ENCODE measurements at places on chromosomes 2 and 18.
A peak's percentile ranks its signal among the peaks of the same experiment; 100 is the strongest.

DNA sequence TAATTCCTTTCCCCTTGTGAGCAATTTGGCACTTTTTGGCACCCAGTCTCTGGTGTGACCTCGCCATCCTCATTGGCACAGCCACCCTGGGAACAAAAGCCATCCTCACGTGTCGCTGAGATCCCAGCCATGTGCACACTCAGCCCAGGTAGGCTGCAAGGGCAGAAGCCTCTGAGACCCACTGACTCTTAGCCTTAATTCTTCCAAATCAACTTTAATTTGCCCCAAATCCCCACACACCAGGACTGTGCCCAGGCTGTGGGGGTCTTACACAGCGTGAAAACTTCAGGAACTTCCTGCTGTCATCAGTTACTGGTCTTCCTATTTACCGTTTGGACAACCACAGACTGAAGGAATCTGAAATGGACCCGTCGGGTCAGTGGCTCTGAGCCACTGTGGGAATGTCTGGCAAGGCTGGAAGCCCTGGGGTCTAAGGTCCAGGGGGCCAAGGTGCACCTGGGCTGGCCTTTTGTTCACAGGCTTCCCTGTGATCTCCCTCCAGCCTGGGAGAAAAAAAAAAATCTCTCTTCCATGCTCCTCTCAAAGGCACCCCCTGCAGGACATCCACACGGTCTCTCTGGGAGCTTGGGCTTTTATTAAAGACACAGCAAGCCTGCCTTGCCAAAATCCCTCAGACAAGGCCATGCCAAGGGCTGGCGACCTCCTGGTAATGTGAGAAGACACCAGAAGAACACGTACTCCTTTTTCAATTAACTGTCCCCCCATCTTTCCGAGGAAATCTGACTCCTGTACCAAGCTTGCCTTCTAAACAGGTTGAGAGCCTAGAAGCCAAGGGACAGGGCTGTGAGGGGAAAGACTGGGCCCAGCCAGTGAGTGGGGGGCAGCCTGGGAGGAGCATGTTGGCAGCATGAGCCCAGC, 42.1 kb upstream of the LAPTM4A start:
- no peak for DNase-seq

DNA sequence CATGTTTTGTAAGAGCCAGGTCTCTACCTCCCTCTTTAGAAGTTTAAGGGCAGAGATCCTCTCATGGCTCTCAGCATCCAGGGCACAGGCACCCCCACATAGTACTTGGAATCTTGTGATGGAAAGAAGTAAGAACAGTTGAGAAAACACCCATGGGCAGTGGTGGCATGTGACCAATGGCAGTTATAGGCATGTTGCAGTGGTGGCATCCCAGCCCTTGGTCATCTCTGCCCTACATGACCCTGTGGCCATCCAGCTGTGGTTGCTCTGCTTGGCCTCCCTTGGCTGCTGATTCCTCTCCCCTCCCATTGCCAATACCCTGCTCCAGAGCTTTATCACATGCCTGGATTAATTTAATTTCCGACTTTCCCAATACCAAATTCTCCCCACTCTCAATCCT, 13.3 kb upstream of the MSH2 start:
- DNase-seq = no peak

GRCh38 chr2:29492701-29493100, 377.5 kb downstream of the CLIP4 start:
- DNase-seq = no peak

- DNase-seq = no peak
Observed at GRCh38 chr18:56067969-56068671, 480.1 kb upstream of the TCF4 start.

DNA sequence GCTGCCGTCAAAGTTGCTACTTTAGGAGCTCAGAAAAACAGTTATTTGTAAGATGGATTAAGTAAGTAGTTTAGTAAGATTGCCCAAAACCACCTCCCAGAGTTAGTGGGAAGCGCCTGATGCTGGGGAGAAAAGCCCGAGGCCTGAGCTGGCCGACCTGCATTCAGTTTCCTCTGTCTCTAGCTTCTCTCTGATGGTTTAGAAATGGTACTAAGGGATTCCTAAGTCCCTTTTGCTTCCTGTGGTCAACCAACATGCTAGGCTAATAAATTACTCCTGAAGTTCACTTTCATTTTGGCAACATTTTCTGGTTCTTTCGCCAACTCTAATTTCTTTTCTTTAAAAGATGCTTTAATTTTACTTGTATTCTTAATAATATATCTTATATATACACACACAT, 60.1 kb downstream of the ASAP2 start:
- DNase-seq = no peak

- DNase-seq = no peak
Observed at GRCh38 chr2:156437272-156437930, 1.2 kb downstream of the GPD2 start.

GRCh38 chr18:24982831-24983230, 369.1 kb downstream of the ZNF521 start:
- no peak for DNase-seq

- no peak for DNase-seq
Observed at GRCh38 chr2:67416136-67416535, 19.0 kb downstream of the ETAA1 start.

DNA sequence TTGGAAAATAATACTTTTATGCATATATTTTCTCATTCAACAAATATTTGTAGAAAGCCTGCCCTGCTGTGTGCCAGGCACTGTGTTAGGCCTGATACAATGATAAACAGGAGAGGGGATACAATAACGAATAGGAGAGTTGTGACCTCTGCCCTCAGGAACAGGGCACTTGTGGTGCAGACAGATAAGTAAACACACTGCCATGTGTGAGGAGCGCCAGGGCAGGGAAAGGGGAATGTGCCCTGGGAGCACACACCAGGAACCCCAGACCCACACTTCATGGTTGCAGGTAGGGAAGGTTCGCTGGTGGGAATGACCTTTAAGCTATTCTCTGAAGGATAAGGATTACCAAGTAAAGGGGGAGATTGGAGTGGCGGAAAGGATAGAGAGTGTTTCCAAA, 42.2 kb upstream of the DSC1 start:
- no peak for DNase-seq

- DNase-seq = peak; percentile 73
Observed at GRCh38 chr2:27264753-27265535, 2.1 kb upstream of the SLC30A3 start.

DNA sequence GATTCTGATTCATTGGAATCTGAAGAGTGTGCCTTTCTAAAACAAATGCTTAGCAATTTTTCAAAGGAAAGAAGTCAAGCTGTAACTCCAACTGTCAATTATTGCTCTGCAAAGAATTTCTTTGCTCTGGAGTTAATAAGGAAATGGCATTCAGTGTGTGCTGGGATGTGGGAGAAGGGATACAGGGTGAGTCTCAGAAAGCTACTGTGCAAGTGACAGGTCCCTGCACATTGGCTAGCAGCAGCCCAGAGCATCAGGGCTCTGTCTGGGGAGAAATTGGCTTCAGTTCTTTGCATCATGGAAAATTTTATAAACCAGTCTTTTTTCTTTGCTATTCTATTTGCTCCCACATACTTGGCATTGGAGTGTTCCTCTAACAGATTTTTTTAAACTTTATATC, 1.1 kb upstream of the SYT4 start:
- DNase-seq = no peak

DNA sequence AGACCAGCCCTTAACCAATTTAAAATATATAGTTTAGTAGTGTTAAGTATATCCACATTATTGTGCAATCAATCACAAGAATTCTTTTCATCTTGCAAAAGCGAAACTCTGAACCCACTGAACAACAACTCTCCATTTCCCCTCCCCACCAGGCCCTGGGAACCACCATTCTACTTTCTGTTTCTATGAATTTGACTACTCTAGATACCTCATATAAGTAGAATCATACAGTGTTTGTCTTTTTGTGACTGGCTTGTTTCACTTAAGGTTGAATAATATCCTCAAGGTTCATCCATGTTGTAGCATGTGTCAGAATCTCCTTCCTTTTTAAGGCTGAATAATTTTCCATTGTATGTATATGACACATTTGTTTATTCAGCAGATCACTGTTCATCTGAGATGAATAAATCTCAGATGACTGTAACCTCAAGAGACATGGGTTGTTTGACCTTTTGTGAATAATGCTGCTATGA, 8.1 kb upstream of the SOS1 start:
- DNase-seq = no peak

DNA sequence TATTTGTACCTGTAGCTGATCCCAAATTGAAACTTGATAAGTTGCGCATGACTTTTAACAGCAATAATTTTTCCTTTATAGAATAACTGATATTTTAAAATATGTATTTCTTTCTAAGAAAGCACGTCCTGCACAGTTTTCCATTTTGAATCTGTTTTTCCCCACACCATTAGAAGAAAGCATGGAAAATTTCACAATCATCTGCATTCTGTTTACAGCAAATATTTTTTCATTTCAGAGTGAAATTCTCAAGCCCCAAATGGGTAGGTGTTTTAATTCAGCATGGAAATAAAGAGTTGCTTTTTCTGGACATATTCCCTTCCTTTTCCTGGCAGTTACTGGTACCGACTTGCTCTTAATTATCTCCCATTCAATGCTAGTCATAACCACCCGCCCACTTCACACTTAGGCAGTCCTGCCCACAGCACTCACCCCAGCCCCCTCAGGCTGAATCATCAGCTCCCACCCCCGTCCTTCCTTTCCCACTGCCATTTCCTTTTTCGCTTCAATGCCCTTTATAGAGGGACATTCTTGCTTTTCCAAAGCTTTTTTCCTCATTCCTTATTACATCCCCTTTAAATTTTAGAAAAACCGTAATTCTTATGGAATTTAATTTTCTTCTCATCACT, 89.2 kb upstream of the GLS start:
- DNase-seq = no peak

DNA sequence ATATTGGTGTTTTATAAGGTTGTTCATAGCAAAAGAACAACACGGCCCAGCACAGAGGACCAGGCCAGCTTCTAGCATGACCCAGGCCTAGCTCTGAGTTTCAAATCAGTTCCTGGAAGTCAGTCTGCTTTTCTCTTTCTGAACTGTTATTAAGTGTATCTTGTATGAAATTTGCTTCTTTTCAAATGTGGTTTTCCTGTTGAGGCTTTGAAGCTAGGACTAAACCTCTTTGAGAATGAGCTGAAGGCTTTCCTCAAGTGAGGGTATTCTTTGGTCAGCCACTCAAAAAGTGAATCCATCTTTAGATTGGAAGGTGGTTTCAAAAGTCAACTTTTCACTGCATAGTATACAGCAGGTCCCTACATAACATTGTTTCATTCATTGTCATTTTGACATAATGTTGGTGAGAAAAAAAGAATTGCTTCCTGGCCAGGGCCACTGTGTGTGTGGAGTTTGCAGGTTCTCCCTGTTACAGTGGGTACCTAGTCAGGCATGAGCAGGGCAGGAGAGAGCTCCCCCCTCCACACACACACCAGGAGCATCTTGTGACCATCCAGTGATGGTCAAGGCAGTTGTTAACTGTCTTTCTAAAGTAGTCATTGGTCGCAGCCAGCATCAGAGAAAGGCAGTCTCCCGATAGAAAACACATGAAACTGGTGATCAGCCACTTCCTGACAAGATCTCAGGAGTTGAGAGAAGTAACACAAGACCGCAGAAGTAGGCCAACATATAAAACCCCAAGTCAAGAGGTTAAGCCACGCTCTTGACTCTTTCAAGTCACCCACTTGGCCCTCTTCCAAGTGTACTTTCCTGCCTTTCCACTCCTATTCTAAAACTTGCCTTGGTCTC, 6.7 kb upstream of the ACAA2 start:
- DNase-seq = no peak
